Thoracic aorta (tissue), 2 donors: ENCODE measurements at places on chromosomes 5 and 9.
A peak's percentile ranks its signal among the peaks of the same experiment; 100 is the strongest.

- DNase-seq: no peak
Observed at GRCh38 chr5:72013766-72014624, 93.3 kb upstream of the MAP1B start.

- DNase-seq: no peak
Observed at GRCh38 chr9:32264170-32264864, 120.1 kb upstream of the ACO1 start.

GRCh38 chr9:126096340-126096739 lies 230.3 kb upstream of the MVB12B start:
- no peak for DNase-seq

DNA sequence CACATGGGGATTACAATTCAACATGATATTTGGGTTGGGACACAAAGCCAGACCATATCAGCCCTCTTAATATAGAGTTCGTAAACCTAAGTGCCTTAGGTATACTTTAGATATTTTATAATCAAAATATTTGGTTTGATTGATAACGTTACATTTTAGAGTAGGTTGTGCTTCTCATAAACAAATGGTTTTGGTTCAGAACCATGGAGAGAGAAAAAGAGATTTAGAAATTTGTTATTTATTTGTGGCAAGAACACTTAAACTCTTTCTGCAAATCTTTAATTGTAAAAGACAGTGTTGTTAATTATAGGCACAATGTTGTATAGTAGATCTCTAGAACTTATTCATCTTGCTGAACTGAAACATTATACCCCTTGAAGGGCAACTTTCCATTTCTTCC lies 298.8 kb downstream of the TENT4A start:
- no peak for DNase-seq

GRCh38 chr9:109865521-109865920 lies 85.5 kb downstream of the PALM2AKAP2 start:
- no peak for DNase-seq

DNA sequence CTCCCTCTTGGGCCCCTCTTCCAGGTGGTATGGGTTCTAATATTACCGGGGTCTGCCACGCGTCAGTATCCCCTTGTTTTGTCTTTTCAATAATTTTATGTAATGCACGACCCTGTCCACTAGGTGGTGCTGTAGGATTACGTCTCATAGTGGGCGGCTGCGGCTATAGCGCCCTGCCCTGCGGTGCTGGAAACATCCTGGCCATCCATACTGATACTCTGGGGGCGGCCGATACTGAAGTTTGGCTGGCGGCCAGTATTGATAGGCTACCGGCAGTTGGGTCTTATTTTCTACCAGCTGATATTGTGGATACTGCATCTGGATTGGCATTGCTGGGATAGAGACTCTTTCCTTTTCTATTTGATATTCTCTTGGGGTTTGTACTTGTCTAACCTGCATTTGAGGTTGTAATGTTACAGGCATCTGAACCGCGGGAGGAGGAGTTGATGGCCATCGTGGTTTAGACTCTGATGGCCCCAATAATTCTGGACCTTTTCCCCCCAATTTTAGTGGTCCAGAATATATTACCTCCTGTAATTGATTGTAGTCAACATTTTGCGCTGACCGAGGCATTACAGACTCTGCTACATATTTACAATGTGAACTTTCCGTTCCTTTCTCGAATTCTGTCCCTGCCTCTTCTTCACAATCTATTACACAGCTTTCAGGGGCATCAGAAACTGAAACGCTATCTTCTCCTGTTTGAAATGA lies 3.3 kb upstream of the TMEM141 start:
- DNase-seq: no peak

DNA sequence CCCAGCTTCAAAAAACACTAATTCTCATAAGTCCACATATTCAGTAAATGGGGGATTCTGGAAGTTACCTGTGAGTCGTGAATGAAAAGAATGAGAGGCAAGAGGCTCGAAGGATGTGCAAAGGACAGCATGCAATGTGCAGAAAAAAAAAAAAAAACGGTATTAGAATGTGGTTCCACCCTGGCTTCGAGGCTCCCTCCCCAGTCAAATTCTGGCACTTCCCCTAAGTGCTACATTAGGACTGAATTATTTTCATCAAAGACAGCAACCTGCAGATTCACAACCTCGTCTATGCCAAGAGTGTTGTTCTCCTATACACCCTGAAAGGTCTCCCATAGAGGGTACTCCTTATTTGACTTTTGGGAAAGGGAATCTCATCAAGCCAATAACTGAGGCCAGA lies 16.5 kb downstream of the CAPSL start:
- no peak for DNase-seq

- DNase-seq: no peak
Observed at GRCh38 chr5:64972591-64972990, 203.9 kb downstream of the CWC27 start.

GRCh38 chr5:124419531-124419930 lies 326.9 kb downstream of the ZNF608 start:
- no peak for DNase-seq

- no peak for DNase-seq
Observed at GRCh38 chr5:138949988-138950387, 74.9 kb upstream of the LRRTM2 start.

GRCh38 chr9:94112716-94113465 lies 28.6 kb downstream of the PTPDC1 start:
- no peak for DNase-seq

GRCh38 chr9:14303521-14303920 lies 10.4 kb downstream of the NFIB start:
- no peak for DNase-seq

GRCh38 chr9:69452110-69452782 lies 127.2 kb downstream of the ENTREP1 start:
- no peak for DNase-seq

GRCh38 chr5:139459451-139459934 lies 3.0 kb downstream of the ECSCR start:
- no peak for DNase-seq

GRCh38 chr9:30280229-30280900 lies 2104.1 kb upstream of the ACO1 start:
- DNase-seq: no peak

DNA sequence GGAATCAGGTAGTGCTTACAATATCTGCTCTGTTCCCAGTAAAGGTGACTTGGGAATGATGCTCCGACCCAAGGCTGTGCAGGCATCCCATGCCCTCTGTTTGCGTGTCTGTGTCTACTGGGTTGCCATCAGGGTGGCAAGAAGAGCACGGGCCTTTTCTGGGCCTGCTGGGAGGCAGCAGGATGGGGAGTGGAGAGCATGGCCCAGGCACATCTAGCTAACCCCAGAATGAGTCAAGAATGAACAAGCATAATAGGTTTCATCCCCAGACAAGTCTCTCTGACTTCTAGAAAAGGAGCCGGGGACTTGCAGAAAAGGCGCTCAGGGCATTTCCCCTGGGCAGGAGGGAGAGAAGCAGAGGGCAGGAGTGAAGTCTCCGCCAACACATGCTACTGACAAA lies 260.4 kb downstream of the IRX1 start:
- DNase-seq: no peak

DNA sequence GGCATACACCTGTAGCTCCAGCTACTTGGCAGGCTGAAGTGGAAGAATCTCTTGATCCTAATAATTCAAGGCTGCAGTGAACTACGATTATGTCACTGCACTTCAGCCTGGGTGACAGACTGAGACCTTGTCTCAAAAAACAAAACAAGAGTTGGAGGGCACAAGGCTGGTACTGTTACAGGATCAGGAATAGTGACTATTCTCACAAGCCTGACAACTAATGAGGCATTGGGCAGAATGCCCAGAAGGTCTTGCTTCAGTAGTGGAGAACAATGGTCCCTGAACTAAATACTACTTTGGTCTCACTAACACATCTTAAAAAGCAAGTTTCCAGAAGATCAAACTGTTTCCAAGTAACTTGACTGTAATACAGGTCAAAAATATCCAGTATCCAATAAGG lies 182.9 kb upstream of the RFX3 start:
- no peak for DNase-seq

DNA sequence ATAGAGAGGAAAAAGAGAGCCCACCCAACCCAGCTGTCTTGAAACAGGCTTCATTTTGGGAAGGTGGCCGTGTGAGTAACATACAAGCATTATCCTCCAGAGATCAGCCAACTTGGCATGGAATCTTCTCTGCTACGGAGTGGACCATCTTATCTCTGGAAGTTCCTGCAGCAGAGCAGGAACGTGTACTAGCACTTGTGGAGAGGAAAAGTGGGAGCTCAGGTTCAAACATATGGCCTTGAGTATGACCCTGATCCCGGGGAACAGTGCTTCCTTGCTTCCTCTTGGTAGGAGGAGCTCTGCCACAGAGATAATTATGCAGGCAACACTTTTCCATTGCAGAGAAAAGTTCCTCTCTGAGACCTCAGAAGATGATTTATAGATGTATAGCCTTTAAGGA lies 490.4 kb upstream of the ACO1 start:
- no peak for DNase-seq

DNA sequence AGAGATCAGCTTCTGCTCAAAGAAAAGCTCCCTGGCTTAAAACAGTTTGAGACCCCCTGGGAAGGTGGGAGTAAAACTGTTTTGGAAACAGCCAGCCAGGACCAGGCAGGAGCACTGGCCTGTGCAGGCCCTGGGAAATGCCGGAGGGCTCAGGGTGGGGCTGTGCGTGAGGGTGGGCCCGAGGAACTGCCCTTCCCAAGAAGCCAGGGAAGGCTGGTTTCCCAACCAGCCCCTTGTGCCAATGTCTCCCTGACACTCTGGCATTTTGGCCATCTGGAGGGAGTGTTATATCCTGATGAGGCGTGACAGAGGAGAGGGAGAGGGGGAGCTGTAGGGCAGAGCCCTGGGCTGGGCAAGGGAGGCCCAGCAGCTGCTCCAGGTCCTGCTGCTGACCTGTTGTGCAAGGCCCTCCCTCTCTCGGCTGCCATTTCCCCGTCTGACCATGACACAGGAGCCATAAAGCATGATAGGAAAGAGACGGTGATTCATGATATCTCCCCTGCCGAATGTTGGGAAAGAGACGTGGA lies 16.1 kb downstream of the OLFML2A start:
- no peak for DNase-seq

DNA sequence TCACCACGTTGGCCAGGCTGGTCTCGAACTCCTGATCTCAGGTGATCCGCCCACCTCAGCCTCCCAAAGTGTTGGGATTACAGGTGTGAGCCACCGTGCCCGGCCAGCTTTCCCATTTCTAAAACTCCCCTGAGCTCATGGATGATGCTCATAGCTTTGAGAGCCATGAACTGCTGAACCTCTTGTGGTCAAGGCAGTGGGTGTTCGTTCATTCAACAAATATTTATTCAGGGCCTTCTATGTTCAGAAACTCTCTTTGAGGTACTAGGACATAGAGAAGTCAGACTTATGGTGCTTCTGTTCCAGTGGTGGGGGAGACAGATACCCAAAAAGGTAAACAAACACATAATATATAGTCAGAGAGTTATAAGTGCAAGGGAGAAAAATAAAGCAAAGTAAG lies 2.7 kb downstream of the BSPRY start:
- no peak for DNase-seq

DNA sequence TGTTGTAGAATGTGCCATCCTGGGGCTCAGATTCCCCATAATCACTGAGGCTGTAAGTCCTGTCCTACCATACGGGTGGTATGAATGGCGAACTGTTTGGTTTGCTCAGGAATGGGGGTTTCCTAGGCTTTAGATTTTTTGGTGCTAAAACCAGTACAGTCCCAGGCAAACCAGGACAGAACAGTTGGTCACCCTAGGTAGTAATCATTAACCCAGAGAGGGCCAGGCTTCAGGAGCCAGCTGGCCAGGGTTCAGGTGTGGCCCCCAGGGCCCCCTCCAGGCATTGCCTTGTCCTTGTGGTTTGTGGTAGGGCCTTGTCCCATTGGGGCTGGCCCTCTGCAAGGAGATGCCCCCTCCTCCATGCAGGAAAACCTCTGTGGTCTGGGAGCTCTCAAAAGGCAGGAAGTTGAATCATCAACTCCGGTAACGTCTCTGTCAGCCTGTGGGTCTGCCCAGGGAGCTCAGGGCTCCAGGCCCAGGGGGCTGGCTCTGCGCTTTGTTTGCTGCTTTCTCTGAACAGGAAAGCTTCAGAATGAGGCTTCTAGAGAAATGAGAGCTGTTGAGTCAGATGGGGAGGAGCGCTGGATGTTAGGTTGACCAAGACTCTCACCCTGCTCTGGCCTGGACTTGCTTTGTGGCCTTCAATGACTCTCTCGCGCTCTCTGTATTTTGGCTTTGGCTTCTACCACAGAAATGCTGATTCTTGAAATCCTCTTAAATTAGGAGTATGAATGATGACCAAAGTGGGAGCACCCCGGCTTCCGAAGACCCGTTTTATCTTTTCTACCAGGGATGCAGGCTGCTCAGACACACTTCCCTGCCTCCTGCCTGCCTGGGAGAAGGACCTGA lies 22.2 kb upstream of the JADE2 start:
- peak; percentile 32 for DNase-seq

DNA sequence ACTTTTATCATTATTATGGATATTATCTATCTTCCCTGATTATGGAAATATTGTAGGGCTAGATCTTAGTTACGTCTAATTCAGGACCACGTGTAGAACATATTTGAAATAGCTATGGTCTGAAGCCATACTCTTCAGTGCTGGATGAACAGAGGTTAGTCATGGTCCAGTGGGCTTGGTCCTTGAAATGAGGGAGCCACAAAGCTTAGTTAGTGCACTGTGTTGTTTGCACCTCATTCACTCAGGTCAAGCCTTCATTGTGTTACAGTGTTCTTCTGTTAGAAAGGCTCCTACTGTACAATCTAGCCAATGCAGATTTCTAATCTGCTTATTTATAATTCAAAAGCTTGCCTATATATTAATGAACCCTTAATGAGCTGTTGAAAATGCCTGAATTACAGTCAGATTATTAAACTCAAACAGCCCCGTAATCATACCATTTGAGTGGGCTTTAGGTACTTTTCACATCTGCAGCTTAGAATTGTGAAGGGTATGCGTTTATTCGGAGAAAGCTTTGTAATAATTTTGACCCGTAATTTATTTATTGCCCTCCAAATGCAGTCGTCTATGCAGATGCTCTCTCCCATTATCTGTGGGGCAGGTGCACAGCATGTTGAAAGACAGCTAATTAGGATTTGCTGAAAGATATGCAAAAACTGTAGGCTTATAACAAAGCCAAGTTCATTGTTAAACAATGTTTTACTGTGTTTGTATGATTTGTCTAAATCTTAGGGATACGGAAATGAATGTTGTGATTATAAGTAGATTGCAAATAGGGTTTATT lies 164.9 kb downstream of the PBX3 start:
- no peak for DNase-seq

DNA sequence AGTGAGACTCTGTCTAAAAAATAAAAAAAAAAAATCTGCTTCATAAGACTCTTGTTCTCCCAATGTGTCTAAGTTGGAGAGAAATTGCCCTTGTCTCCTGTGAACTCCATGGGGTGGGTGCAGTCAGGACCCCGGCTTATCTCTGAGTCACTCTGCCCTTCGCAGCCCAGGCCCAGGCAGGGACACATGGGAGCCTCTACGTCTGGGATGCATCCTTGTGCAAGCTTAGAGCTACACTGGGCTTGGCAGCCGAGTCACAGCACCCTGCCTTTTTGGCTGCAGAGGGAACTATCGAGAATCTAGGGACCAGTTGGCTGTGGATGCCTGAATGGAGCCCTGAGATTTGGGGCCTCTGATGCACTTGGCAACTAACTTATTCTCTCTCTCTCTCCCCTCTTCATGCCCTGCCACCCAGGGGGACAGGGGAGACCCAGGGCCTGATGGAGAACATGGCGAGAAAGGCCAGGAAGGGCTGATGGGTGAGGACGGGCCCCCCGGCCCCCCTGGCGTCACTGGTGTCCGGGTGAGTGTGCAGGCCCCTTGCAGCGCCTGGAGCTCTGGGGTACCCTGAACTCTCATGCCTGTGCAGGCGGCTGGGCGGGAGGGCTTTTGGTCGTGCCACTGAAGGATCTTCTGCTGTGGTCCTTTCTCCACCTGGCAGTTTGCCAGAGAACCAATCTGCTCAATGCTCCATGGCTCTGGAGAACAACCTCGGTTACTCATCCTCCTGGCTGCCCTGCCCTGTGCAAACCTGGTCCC lies 47.5 kb upstream of the ORM1 start:
- DNase-seq: no peak
